ENCODE measurements at places on chromosomes 3 and 15.

GRCh38 chr3:86967062-86967461 is 23.9 kb downstream of the VGLL3 start:
- DNase-seq = no peak

- DNase-seq = no peak
These were observed 40.1 kb upstream of the CD47 start for GRCh38 chr3:108130701-108131474.

GRCh38 chr15:85780225-85780985 is 14.3 kb downstream of the KLHL25 start:
- DNase-seq = no peak

GRCh38 chr3:78994174-78995027 is 773.4 kb downstream of the ROBO1 start:
- DNase-seq = no peak

GRCh38 chr3:126773167-126773566 is 69.1 kb downstream of the CHCHD6 start:
- no peak for DNase-seq

- DNase-seq = no peak
These were observed 245.7 kb downstream of the ADAMTSL3 start for GRCh38 chr15:83899670-83900069.

GRCh38 chr3:183296944-183297343 is 43.9 kb downstream of the B3GNT5 start:
- no peak for DNase-seq

DNA sequence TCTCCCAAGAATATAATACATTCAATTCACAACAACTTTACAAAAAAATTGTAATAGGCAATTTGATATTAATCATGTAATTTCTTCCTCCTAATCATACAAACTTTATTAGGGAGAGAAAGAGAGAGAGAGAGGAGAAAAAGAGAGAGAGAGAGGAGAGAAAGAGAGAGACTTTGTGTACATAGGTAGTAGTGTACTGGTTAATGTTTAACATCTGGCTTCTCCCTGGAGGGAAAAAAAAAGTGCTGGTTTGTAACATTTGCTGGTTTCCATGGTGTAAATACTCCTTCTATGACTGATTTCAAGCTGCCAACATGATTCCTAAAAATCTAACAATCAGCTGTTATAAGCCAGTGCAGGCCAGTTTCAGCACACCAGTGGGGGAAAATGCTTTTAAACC is 98.0 kb upstream of the ARHGEF26 start:
- no peak for DNase-seq

- DNase-seq = no peak
These were observed 49.2 kb downstream of the LSM3 start for GRCh38 chr3:14227856-14228255.

DNA sequence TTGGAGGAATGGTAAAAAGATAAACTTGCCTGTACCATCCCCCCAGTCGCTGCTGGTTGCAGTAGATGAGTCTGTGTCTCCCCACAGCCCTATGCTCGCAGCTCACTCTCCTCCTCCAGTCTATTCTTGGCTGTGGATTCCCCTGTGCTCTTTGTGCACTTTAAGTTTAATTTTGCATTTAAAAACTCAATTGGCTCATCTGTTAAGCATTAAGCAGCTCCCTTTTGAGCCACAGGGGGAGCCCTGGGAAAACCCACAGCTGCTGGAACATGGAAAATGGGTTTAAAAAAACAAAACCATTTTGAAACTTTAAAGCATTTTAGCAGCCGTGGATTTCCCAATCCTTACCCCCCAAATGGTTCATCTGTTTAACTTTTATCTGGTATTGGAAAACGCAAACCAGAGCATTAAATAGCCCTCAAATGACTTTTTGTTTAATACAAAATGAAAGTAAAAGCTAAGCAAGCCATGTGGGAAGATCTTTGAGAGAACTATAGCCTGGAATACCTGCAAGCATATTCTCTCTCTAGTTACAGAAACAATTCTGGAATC is 536.9 kb downstream of the ZIC1 start:
- no peak for DNase-seq

DNA sequence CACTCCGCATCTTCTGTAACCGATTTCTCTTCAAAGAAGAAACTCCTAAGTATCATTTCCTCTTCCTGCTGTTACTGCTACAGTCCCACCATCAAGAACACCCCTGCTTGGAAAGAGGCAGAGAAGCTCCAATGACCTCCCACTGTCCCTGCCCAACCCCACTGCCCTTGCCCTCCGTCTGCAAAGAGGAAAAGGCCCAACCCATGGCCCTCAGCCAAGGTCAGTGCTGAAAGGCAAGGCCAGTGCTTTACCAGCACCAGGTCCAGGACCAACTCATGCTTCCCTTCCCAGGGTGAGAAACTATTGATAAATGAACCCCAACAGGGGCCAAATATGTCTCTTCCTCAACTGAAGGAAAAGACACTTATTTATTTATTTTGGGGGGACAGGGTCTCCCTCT is 22.5 kb downstream of the FAM240A start:
- DNase-seq = no peak

GRCh38 chr3:48427630-48427962 is 2.3 kb downstream of the PLXNB1 start:
- no peak for DNase-seq

- DNase-seq = no peak
These were observed 311.4 kb downstream of the UNC13C start for GRCh38 chr15:54289590-54290136.

- DNase-seq = no peak
These were observed 304.8 kb downstream of the LPP start for GRCh38 chr3:188458756-188459155.
